Mammary epithelial cell (primary cell): ENCODE measurements at places on chromosomes 3 and 15. TPM values are rescaled to one million over a fixed set of nuclear protein-coding genes. Genes with fewer than 3 reads are reported as not detected.

DNA sequence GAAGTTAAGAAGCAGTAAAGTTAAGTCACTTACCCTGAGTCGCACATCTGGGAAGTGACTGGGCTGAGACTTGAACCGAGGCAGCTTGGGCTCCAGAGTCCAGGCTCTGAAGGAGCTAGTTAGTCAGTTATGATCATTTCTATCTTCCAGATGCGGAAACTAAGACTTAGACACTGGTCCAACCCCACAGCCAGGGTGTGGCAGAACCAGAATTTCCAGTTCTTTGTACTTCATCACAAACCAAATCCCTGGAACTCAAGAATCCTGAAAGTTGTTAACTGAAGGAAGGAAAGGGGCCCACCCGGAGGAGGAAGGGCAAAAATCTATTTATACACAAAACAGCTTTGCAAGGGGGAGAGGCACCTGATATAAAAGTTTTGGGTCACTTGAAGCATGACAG, 389.9 kb downstream of the SHQ1 start:
- peak; percentile 12 for DNase-seq

- DNase-seq, result peak; percentile 48
These were observed 23.8 kb upstream of the SIAH2 start for GRCh38 chr3:150786791-150787190.

GRCh38 chr3:139127101-139127500, 82.4 kb upstream of the PRR23C start:
- peak; percentile 90 for DNase-seq

- DNase-seq, result peak; percentile 6
These were observed 35.7 kb downstream of the MGA start for GRCh38 chr15:41695750-41696436.

DNA sequence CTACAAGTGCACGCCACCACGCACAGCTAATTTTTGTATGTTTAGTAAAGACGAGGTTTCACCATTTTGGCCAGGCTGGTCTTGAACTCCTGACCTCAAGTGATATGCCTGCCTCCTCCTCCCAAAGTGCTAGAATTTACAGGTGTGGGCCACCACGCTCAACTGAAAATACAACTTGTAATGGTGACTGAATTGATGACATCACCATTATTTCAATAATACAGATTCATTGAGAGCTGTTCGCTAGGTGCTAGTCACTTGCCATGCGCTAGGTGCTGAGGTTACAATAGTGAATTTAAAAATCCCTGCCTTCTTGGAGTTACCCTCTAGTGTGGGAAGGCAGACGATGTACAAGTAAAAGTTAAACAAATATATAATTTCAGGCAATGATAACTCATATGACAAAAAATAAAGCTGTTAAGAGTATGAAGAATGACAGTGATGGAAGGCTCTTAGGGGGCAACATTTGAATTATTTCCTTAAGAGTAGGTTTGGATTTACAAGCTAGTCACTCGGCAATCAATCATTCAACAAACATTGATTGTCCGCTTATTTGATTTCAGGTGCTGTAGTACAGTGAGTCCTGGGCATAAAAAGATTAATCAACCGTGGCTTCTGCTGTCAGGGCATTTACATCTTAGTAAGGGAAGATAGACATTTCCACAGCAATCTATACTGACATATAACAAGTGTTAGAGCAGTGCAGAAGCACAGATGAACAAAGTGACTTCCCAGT, 9.1 kb upstream of the PPARG start:
- no peak for DNase-seq

GRCh38 chr15:68391121-68391520, 40.8 kb downstream of the ITGA11 start:
- DNase-seq, result no peak

DNA sequence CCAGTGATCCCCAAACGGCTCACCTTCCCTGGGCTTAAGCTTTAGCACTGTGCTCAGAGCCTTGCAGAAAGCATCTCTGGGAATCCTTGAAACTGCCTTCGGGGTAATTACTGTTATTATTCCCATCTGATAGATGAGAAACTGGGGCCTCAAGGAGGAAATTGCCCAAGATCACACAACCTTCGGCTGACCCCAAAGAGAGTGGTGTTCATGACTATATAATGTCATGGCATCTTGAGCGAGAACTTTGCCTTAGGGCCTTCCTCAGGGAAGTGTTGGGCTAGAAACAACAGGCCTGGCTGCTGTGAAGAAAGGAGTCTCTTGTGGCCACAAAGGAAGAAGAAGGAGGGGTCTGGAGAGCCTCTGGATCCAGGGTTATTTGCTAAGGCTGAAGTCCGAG, 388.7 kb upstream of the CFAP20DC start:
- peak; percentile 16 for DNase-seq

The GRIP2 gene
- polyA plus RNA-seq, result 0.01 TPM

The CCRL2 gene
- not detected for polyA plus RNA-seq

The PATL2 gene
- polyA plus RNA-seq, result 0.12 TPM

The ACAN gene
- polyA plus RNA-seq, result 0.10 TPM

DNA sequence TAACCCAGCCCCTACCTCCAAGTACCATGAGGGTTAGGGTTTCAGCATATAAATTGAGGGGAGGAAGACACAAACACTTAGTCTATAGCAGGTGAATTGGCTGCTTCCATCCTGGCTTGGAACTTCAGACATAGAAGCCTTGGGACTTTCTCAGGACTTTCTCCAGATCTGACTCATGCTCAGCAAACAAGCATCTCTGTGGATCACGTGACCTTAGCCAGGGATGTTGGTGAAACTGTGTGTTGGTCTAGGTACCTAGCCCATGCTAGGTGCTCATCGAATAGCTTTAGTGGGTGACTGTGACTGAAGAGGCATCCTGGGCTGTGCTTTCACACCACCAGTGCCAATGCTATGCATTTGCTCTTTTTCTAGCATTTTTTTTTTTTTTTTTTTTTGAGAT, 58.9 kb downstream of the CD47 start:
- DNase-seq, result peak; percentile 52

DNA sequence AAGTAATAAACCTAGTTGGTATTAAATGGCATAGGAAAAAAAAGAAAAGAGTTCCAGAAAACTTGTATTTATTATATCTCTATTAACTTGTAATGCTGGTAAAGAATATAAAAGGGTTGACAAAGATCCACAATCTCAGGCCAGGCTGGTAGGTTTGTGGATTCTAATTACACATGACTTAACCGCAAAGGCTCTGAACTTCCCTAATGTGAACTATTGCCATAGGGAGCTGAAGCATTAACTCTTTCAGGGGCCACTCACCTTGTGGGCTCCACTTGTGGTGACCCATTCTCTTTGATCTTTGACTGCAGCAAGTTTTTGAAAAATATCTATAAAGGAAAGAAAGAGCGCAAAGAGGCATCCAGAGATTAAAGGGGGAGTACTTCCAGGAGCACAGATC, 58.5 kb downstream of the NEK10 start:
- DNase-seq, result no peak

- no peak for DNase-seq
These were observed 40.9 kb downstream of the CPN2 start for GRCh38 chr3:194310060-194310835.

The EPB42 gene
- polyA plus RNA-seq, result not detected

- DNase-seq, result no peak
These were observed 571.2 kb upstream of the CFAP20DC start for GRCh38 chr3:59621037-59621436.

GRCh38 chr15:98955961-98956723, 51.5 kb downstream of the PGPEP1L start:
- DNase-seq, result no peak

GRCh38 chr3:83807511-83807910, 1151.3 kb upstream of the CADM2 start:
- no peak for DNase-seq

DNA sequence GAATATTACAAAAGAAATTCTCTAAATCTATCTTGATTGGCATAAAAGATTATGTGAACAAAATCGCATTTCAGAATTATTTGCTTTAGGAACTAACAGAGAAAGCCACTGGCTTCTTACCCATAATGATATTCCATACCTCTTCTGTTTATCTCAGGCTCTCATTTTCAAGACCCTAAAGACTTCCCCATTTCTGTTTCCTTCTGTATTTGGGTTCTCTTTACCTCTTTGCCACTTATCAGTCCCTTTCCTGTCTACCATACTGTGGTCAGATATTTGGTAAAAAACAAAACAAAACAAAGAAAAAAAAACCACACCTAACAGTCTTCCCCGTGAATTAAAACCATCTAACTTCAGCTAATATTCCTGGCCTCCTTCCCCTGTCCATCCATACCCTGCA, 108.5 kb downstream of the LRRC28 start:
- DNase-seq, result no peak

- DNase-seq, result peak; percentile 69
These were observed 173.4 kb downstream of the XXYLT1 start for GRCh38 chr3:195097331-195098255.

The SYNPR gene
- not detected for polyA plus RNA-seq

The LCTL gene
- polyA plus RNA-seq, result 2.2 TPM

GRCh38 chr3:188152660-188153436, 1.1 kb upstream of the LPP start:
- peak; percentile 43 for DNase-seq

The IL5RA gene
- not detected for polyA plus RNA-seq

The LSMEM2 gene
- polyA plus RNA-seq, result 0.05 TPM
